Muscle of back (tissue), 13 donors: ENCODE measurements at places on chromosomes 6 and 20.

GRCh38 chr6:57301757-57302156 is 15.7 kb upstream of the PRIM2 start:
- DNase-seq = no peak

GRCh38 chr20:1370548-1371110 is 22.2 kb downstream of the FKBP1A start:
- no peak for DNase-seq

GRCh38 chr6:156190270-156190669 is 586.9 kb upstream of the ARID1B start:
- DNase-seq = no peak

GRCh38 chr6:35170891-35171290 is 29.8 kb upstream of the TCP11 start:
- no peak for DNase-seq

DNA sequence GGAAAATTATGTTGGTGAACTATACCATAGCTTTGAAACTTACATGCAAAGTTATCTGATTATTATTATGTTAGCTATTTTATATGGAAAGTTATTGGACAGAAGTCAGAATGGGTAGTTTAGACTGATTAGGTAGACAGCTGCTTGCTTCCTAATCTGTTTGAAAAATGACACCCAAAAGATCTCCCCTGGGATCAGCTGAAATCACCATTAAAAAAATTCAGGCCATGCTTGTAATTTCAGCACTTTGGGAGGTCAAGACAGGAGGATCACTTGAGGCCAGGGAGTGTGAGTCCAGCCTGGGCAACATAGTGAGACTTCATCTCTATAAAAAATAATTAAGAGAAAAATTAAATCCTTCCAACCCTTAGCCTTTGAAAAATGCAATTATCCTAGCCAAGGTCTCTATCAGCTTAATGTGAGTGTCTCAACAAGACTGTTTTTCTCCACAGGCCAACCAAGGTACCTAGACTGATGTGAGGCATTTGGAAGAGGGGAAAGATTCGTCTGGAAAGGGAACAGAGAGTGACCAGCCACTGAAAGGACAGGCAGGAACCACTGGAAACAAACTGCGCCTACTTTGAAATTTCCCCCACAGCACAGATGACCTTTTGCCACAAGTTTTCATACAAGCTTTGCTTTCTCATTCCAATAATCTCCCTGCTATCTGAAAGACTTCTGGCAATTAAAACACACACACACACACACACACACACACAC is 232.3 kb downstream of the GMPR start:
- no peak for DNase-seq

GRCh38 chr20:39263076-39263475 is 300.9 kb downstream of the DHX35 start:
- no peak for DNase-seq

DNA sequence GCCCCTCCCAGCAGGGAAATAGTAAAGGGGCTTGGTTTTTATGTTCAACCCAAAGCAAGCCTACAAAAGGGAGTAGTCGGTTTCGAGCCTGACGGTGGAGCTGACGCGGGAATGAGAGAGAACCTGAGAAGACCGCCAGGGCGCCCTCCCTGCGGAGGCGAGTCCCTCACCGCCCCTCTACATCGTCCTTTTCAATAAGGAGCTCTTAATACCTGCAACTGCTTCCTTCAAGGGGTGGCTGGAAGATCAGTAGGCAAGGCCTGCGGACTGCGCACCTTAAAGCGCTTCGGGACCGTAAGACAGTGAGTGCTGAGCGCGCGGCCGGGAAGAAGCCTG is 709 bp upstream of the ZNF76 start:
- peak; percentile 62 for DNase-seq

GRCh38 chr6:124995645-124996325 is 33.5 kb downstream of the RNF217 start:
- DNase-seq = no peak

DNA sequence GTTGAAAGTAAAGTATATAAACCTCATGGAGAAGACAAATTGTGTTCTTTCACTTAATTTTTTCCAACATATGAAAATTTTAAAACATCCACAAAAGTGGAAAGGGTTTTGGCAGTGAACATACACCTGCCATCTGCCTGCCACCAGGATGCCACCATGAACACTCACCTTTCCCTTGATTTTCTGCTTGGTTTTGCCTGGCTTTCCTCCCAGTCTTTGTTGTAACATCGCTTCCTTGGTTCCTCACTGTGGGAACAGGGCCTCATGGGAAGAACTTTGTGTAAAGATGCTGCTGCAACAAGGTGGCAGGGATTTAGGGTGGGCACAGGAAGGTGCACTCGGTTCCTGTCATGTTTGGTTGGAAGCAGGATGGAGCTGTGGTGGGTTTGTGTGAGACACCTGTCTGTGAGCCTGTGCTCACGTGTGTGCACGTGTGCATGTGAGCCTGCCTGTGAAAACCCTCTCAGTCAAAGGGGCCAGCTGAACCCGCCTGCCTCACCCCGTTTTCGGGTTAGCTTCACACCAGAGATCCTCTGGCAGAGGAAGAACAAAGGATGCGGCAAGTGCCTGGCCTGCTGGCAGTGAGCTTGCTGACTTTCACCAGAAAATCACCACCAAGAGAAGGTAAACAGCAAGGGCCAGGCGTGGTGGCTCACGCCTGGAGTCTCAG is 11.0 kb upstream of the RBM38 start:
- DNase-seq = no peak

GRCh38 chr20:15848995-15849610 is 724.1 kb downstream of the KIF16B start:
- no peak for DNase-seq

DNA sequence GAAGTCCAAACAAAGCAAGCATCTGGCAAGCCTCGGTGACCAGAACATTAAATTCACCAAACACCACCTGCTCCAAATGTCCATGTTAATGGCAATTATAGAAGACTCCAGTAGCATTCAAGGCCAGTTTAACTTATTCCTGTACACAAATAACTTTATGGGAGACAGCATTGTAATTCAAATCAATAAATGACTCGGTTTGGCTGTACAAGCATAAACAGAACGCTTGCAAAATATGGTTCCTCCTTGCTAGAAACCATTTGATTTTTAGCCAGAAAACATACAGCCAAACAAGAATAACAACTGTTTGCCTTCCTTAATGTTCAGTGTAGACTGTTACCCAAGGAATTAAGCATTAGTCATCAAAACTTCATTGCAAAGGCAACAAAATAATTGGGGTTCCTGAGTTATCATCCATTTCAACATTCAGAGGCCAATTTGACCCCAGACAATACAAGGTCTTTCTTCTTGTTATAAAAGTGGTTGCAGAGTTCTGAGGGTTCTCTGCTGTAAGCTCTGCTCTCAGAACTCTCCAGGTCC is 125.1 kb downstream of the BFSP1 start:
- peak; percentile 10 for DNase-seq

DNA sequence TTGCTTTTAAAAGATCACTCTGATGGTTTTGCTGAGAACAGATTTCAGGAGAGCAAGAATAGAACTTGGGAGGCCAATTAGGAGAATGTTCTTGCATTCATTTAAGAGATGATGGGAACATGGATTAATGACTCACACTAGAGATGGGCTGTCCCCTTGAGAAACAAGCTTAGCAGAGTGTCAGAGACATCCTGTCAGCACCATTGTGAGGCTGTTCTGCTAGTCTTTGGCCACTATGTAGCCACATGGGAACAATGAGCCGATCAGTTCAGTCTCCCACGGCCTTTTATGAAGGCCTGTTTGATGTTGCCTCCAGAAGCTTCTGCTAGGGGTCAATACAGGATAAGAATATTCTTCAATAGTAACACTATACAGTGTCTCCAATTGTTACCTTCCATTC is 113.0 kb upstream of the EYA4 start:
- DNase-seq = no peak

DNA sequence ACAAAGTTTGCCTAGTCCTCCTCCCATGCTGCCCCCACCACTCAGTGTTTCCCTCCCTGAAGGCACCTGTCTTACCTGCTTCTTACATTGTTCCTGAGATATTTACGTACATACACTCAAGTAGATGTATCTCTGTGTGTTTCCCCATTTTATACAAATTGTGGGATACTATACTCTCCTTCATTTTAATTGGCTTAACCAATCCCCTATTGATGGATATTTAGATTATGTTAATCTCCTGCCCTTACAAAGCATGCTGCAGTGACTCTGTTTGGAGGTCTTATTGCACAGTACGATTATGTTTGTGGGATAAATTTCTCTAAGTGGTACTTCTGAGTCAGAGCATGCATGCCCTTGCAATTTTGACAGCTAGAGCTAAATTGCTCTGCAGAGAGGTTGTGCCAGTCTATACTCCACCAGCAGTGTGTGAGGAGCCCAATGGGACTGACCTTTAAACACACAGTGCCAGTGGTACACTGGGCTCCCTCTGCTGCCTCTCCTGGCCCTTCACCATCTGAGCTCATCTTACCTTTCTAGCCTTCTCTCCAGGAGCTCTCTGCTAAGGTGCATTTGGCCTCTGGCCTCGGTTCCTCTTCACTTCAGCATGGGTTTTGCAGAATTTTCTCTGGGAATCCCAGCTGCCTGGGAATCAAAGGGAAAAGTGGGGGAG is 57.4 kb downstream of the LYRM2 start:
- DNase-seq = no peak

DNA sequence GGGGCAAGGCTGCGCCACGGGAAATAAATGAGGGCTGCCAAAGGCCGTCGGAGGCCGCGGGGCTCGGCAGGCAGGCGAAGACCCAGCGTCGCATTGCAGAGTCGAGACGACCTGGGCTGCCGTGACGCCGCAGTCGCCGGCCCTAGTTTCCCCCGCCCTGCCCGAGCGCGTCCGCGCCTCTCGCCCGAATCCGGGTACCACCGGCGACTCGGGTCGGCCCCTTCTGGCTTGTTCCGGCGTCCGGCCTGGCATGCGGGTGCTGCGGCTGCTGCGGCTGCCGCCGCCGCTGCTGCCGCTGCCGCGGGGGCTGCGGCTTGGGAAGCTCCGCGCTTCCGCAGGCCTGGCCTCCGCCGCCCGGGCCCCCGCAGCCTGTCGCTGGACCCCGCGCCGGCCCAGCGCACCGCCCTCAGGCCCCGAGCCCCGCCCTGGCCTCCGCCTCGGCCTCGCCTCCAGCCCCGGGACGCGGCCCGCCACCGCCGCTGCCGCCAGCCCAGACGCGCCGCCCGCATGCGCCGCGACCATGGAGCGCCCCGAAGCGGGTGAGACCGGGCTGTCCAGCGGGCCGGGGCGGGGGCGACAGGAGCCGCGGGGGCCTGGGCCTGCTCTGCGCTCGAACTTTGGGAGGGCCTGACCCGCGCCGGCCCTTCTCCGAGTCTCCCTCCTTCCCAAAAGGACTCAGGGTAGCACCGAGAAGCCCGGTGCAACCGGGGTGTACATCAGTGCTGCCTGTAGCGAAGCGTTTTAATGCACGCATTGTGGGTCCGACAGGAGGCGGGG is at the start of gene AKAP7:
TSS of gene AKAP7 (plus strand) at position 224 of the 777 bp plus-strand sequence. CDS start at position 521, 297 bp downstream.
- peak; percentile 66 for DNase-seq

DNA sequence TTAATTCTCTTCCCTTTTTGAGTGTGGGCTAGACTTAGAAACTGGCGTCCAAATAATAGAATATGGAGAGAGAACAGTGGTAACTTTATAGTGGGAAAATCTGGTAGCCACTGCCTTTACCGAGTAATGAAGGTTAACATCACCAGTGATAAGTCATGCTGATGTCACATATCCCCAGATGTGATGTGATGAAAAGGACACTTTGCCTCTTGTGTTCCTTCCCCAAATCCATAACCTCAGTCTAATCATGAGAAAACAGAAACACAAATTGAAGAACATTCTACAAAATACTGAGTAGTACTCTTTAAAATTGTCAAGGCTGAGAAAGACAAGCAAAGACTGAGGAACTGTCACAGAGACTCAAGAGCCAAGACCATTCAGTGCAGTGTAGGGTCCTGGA is 17.8 kb downstream of the ANKS1A start:
- no peak for DNase-seq

GRCh38 chr20:15333170-15333569 is 995.8 kb upstream of the FLRT3 start:
- DNase-seq = no peak

GRCh38 chr6:167550941-167551627 is 226.2 kb downstream of the TTLL2 start:
- DNase-seq = peak; percentile 88

- DNase-seq = no peak
These were observed 139.8 kb upstream of the TNFAIP3 start for GRCh38 chr6:137727216-137727765.

DNA sequence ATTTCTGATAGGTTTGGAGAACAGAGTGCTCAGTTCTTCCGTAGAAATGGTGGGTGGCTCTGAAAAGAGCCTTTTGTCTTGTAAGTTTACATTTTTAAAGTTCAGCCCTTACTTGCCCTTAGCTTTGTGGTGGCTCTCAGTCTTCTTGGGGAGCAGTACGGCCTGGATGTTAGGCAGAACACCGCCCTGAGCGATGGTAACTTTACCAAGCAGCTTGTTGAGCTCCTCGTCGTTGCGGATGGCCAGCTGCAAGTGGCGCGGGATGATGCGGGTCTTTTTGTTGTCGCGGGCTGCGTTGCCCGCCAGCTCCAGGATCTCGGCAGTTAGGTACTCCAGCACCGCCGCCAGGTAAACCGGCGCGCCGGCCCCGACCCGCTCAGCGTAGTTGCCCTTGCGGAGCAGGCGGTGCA is 19.5 kb downstream of the OR2B2 start:
- DNase-seq = no peak
